Muscle of arm (tissue), 14 donors: ENCODE measurements at places on chromosomes 7 and 10. TPM values are rescaled to one million over a fixed set of nuclear protein-coding genes. Genes with fewer than 3 reads are reported as not detected.

- DNase-seq: no peak
These were observed 154.6 kb upstream of the GDF10 start for GRCh38 chr10:47145290-47145934.

DNA sequence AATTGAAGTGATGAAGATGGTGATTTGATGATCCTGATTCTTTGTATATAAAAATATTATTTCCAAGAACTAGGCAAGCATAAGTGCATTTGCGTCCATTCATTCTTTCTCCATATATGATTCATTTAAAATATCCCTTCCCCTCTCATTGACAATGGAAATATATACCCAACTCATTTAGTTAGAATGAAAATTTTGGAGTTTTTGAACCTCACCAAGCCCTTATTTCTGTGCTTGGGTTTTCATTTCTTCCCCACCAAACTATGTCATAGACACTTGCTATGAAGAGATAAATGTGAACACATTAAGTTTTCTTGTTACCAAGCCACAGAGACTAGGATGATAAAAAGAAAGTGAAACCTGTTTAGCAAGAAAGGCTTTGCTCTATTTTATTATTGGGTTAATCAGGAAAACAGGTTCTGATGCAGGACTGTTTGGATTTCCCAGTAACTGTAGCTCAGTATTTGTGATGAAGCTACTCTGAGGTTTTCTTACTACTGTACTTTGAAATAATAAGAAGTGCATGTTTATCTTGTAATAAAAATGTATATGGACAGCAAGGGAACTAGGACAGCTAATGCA, 68.3 kb downstream of the ITGB1 start:
- DNase-seq: no peak

JAKMIP3 gene
- polyA plus RNA-seq: 0.52 TPM

MBL2 gene
- polyA plus RNA-seq: not detected

- no peak for DNase-seq
These were observed 262.8 kb upstream of the GRB10 start for GRCh38 chr7:51045319-51046102.

GRCh38 chr10:79379512-79380124, 32.3 kb downstream of the PPIF start:
- no peak for DNase-seq

- no peak for DNase-seq
These were observed 9.4 kb downstream of the ZCWPW1 start for GRCh38 chr7:100418930-100419659.

DGKI gene
- 0.84 TPM for polyA plus RNA-seq

PAXIP1 gene
- polyA plus RNA-seq: not detected

- no peak for DNase-seq
These were observed 140.5 kb downstream of the ARL4A start for GRCh38 chr7:12827920-12828319.

NPY4R gene
- 0.21 TPM for polyA plus RNA-seq

ANXA8L1 gene
- 0.17 TPM for polyA plus RNA-seq

TMEM229A gene
- polyA plus RNA-seq: not detected

GRCh38 chr7:76424413-76425111, at the start of gene ZP3:
Gene ZP3, plus strand, starts transcription at chr7:76424950. Its CDS starts 15 bp downstream, at chr7:76424965.
- DNase-seq: no peak

DPY19L1 gene
- 30.8 TPM for polyA plus RNA-seq

DNA sequence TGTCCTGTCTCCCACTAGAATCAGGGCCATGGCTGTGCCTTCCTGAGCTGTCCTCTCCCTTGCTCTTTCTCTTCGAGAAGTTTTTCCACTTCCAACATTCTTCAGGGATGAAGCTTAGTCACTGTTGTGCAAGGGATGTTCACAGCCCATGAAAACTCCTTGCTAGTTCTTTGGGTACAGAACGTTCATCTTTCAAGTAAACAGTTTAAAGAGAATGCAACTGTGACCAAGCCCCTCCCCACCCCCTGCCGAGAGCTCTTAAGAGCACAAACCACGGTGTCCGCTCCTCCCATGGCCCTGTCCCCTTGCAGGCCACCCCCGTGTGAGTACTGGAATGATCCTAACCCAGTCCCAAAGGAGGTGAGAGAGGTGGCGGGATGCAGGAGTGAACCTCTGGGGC, 161.1 kb upstream of the RHEB start:
- DNase-seq: no peak

DNA sequence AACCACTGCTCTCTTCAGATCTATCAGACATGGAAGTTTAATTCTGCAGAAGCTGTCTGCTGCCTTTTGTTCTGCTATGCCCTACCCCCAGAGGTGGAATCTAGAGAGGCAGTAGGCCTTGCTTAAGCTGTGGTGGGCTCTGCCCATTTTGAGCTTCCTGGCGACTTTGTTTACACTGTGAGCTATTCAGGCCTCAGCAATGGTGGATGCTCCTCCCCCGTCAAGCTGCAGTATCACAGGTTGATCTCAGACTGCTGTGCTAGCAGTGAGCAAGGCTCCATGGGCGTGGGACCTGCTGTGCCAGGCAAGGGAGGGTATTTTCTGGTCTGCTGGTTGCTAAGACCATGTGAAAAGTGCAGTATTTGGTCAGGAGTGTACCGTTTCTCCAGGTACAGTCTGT, 45.1 kb upstream of the CDK14 start:
- no peak for DNase-seq

GRCh38 chr10:6815346-6815745, 235.3 kb upstream of the PRKCQ start:
- no peak for DNase-seq
